ENCODE measurements at places on chromosomes 4 and X.

GRCh38 chr4:4866866-4867374 is 7.5 kb downstream of the MSX1 start:
- DNase-seq = no peak

- DNase-seq = no peak
These were observed at the start of gene SRPX for GRCh38 chrX:38220415-38221390. Gene SRPX, minus strand, starts transcription at chrX:38220871. Its CDS starts 79 bp downstream, at chrX:38220792.

GRCh38 chrX:34813618-34814017 is 129.0 kb upstream of the FAM47B start:
- DNase-seq = no peak

- DNase-seq = no peak
These were observed 464.6 kb downstream of the PCDH18 start for GRCh38 chr4:137067735-137068134.

DNA sequence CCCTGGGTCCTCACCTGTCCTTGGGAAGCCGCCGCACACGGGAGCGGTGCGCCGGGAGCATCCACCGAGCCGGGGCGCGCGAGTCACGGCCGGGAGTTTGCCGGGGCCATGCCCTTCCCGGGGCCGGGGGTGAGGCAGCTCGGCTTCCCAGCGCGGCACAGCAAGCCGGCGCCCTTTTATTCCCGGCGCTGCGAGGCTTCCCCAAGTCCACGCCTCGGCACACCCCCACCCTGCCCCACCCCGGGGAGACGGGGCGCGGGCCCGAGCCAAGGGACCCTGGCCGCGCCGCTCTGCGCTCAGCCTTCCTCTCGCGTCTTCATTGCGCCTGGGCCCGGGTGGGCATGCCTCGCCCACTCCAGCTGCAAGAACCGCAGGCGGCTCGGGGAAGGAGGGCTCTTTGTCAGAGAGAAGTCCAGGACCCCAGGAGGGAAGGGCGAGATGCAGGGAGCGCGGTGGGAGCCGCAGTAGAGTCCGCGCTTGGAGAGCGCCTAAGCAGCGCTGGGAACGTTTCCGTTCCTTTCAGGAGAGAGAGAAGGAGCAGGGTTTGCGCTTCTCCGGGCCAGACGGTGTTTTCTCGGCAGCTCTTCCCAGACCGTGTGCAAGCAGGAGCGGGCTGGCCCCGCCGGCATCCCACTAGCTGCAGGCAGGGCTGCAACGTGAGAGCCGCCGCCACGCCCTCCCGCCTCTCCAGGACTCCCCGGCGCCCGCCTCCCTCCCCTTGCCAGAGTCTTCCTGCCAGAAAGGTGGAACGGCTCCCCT is at the start of gene MXRA5:
MXRA5 (minus strand) TSS at position 152 of the 759 bp plus-strand sequence. CDS start 2,819 bp downstream, outside the sequence.
- DNase-seq = no peak

GRCh38 chr4:89929425-89930159 is 34.9 kb downstream of the MMRN1 start:
- DNase-seq = no peak

GRCh38 chrX:118594697-118595420 is 99.2 kb downstream of the DOCK11 start:
- DNase-seq = no peak

DNA sequence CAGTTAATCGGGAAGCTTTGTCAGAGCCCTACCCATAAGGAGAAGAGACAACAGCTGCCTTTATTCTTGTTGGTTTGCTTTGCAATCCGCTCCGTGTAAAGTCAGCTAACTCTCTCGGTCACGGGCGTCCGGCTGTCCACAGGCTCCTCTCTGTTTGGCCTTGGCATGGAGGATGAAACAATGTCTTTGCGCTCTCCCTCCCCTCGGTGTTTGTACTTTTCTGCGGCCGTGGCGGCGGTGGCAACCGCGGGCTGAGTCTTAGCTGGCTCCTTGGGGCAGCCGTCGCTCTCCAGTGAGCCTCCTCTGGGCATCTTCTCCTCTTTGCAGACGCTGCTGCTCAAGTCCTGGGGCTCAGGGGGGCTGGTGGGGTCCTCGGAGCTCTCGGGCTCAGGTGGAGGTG is 10.6 kb upstream of the IRAK1 start:
- DNase-seq = no peak

DNA sequence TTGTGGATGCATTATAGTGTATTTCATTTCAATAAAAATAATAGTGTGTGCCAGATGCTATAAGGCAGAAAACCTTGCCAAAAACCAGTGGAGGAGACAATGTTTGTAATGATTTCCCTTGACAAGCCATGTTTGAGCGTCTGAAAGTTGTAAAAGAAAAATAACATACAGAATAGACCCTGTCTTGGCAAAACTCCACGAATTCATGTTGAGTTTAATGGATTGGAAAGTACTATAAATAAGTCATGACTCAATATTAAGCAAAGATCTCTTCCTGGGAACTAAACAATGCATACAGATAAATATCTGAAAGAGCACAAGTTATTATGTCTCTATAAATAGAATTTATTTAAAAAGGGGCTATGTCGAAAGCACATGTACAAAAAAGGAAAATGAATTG is 543.5 kb downstream of the GABRG1 start:
- DNase-seq = no peak

- DNase-seq = peak; percentile 22
These were observed 49.4 kb upstream of the PRR32 start for GRCh38 chrX:126770179-126770578.

- no peak for DNase-seq
These were observed 6.3 kb upstream of the HSPA4L start for GRCh38 chr4:127775843-127776242.

- no peak for DNase-seq
These were observed 226.6 kb downstream of the NSUN7 start for GRCh38 chr4:40976343-40976742.

GRCh38 chr4:17335371-17335770 is 176.5 kb downstream of the QDPR start:
- no peak for DNase-seq

GRCh38 chr4:38523524-38524448 is 140.2 kb upstream of the KLF3 start:
- peak; percentile 46 for DNase-seq

GRCh38 chrX:139120760-139121159 is 409.2 kb upstream of the FGF13 start:
- no peak for DNase-seq

DNA sequence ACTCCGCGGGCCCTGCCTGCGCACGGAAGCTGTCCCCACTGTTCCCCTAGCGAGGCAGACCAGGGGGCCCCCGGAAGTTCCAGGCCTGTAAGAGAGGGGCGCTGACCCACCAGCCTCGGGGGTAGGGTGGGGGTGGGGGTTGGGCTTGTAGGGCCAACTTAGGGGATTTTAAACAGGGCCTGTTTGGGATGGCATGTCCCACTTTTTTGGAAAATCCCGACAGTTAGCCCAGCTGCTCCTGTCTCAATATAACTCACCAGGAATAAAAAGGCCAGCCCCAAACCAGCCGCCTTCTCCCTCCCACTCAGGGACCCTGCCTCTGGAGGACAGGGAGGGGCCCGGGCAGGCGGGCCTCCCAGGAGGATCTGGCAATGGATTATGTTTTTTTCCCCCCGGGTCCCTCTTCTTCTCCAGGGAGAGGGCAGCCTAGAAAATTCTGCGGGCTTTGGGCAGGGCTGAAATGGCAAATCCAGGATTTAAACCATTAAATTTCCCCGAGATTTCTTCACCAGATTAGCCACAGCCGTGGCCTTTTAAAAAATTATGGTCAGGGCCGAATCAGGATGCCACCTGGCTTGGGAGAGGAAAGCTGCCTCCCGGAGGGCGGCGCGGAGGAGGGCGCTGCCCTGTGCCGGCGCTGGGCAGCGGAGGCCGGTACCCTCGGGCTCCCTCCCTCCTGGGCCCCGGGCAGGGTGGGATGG is 957 bp downstream of the PPP2R2C start:
- no peak for DNase-seq

- no peak for DNase-seq
These were observed 52.1 kb upstream of the PCDH10 start for GRCh38 chr4:133096972-133097371.
